ENCODE measurements at places on chromosomes 1 and 21. TPM values are rescaled to one million over a fixed set of nuclear protein-coding genes. Genes with fewer than 3 reads are reported as not detected.
A peak's percentile ranks its signal among the peaks of the same experiment; 100 is the strongest.

- DNase-seq: no peak
Measured at GRCh38 chr1:154999571-155000410, 2.8 kb upstream of the ZBTB7B start.

DNA sequence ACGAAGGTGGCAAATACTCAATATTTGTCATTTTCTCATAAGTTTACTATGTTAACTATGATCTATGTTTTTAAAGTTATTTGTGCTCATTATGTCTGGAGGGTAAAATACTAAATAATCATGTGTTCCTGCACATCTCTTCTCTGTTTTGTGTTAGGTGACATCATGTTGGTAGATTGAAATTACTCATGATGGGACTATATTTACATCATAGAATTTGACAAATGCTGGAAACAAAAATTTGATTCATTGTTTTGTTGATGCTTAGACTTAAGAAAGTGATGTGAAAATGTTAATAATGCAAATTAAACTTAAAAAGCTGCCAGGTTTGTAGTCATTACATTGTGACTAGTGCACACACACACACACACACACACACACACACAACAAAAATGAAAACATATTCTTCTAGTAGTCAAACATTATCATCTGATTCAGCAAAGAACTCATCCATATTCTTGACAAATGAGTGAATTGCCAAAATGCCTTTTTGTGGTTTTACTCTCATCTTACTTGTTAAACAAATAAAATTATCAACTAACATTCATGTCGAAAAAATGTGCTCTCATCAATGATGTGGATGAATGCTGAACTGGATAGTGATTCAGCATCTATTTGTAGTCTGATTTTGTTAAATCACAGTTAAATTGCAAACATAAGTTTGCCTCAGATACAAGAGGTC is 870.7 kb downstream of the BRINP3 start:
- DNase-seq: no peak

KLHL20 gene
- 27.1 TPM for total RNA-seq

CFAP74 gene
- total RNA-seq: not detected

GRCh38 chr1:170436928-170437327 is 95.0 kb upstream of the GORAB start:
- no peak for DNase-seq

- DNase-seq: no peak
Measured at GRCh38 chr1:208117409-208117808, 126.8 kb downstream of the PLXNA2 start.

DNA sequence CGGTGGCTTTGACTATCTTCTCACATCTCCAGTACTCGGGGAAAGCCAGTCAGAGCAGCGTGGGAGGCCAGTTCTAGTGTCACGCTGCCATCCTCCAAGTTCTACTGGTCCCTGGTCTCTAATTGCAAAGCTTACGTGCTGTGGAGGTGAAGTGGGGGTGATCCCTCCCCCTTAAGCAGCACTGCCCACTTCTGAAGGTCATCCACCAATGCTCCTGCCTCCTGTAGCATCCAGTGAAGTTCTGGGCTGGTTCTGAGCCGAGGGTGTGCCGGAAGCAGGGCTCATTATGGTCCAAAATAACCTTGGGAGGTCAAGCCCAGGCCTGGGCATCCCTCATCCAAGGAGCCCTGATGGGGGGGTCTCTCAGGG is 95.0 kb downstream of the CD58 start:
- DNase-seq: no peak

LRRC8B gene
- 0.03 TPM for total RNA-seq

CSDE1 gene
- total RNA-seq: 511 TPM

DNA sequence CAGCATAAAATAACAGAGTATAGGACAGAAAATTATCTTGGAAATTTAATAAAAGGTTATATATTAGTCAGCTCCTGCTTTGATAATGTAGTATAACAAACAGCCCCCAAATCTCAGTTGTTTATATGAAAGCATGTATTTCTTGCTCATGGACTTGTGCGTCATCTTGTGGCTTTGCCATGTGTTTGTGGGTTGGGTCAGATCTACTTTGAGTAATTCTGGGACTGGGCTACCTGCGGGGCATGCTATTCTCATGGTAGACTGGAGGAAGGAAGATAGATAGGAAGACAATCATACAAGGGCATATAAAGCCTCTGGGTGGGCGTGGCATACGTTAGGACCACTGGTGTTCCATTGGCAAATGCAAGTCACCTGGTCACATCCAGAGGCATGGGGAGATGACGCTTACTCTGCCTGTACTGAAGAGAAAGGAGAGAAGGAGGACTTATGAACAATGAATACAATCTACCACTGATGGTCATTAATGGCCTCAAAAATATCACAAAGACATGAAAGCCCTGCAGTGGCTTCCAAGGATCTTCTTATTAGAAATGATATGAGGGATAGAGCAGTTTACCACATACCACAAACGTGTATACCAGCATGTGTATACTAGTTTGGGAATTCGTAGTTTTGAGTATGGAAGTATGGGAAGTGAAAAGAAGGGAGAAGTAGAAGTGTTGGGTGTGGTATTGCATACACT is 267.0 kb downstream of the DISC1 start:
- no peak for DNase-seq

GRCh38 chr1:77057994-77058585 is 161.1 kb downstream of the PIGK start:
- no peak for DNase-seq

TAL1 gene
- total RNA-seq: not detected

- DNase-seq: no peak
Measured at GRCh38 chr1:10490286-10490970, 15.7 kb downstream of the PEX14 start.

TLR5 gene
- not detected for total RNA-seq

DNA sequence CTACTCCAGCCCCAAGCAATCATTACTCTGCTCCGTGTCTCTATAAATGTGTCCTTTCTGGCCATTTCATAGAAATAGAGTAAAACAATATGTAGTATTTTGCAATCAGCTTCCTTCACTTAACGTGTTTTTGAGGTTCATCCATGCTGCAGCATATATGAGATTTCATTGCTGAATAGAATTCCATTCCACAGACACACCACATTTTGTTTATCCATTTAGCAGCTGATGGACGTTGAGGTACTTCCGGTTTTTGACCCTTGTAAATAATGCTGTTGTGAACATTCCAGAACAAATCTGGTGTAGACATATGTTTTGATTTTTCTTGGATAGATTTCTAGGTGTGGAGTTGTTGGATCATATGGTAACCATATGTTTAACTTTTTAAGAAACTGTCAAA is 30.7 kb downstream of the ADAM30 start:
- DNase-seq: peak; percentile 16

DNA sequence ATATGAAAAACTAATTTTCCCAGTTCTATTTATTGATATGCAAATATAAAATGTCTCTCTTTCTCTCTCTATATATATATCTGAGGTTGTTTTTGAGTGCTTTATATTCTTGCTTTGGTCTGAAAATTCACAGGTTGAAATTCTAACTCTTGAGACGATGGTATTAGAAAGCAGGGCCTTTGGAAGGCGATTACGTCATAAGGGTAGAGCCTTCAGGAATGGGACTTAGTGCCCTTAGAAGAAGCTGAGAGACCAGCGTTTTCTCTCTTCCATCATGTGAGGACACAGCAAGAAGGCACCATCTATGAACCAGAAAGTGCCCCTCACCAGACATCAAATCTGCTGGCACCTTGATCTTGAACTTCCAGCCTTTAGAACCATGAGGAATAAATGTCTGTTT is 57.4 kb upstream of the PAXBP1 start:
- DNase-seq: no peak

DNA sequence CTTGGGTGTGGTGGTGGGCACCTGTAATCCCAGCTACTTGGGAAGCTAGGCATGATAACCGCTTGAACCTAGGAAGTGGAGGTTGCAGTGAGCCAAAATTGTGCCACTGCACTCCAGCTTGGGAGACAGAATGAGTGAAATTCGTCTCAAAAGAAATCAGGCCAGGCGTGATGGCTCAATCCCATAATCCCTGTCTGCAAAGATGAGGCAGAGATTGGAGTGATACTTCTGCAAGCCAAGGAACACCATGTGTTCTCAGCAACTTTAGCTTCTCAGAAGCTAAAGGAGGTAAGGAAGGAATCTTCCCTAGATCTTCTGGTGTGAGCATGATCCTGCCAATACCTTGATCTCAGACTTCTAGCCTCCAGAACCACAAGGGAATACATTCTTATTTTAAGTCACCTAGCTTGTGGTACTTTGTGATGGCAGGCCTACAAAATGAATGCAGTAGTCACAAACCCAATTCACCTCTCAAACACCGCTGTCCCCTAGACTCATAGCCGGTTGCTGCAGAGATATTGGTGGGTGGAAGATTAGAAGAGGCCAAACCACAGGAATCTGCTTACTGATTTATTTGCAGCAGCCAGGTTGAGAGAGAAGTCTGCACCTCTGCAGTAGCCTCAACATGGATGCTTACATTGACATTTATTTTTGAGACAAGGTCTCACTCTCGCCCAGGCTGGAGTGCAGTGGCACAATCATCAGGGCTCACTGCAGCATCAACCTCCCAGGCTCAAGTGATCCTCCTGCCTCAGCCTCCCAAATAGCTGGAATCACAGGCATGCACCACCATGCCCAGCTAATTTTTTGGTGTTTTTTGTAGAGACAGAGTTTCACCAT is 18.6 kb downstream of the L1TD1 start:
- no peak for DNase-seq

DNA sequence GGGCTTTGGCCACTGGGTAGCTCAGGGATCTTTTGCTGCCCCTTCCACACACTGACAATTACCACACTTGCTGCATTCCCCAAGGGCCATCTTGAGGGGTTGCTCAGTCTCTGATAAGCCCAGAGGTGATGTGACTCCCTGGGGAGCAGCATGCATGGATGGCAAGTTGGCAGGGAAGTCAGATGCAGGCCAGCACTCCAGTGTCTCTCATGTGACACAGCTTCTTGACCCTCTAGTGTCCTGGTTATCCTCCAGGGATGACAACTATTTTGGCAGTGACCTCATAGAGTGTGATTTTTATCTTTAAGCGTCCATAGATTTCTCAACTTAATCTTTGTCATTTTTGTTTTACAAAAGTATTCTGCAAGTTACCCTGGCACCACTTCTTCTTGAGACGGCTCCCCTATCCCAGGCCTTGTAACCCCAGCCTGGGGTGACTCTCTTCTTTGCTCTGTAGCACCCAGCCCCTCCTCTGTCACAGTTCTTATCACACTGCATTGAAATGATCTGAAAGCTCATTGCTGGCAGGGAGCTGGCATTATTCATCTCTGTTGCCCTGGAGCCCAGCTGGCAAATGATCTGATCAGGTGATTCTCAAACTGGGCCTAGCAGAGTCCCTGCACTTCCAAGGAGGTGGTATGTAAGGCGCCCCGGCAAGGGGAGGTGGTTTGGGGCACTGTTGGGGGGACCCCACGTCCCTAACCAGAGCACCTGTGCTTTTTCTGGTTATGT is 72.6 kb downstream of the TENT5C start:
- peak; percentile 21 for DNase-seq

GRCh38 chr1:234621657-234622335 is 11.8 kb upstream of the IRF2BP2 start:
- DNase-seq: peak; percentile 74

- DNase-seq: no peak
Measured at GRCh38 chr1:18854331-18855025, 5.0 kb downstream of the TAS1R2 start.

DNA sequence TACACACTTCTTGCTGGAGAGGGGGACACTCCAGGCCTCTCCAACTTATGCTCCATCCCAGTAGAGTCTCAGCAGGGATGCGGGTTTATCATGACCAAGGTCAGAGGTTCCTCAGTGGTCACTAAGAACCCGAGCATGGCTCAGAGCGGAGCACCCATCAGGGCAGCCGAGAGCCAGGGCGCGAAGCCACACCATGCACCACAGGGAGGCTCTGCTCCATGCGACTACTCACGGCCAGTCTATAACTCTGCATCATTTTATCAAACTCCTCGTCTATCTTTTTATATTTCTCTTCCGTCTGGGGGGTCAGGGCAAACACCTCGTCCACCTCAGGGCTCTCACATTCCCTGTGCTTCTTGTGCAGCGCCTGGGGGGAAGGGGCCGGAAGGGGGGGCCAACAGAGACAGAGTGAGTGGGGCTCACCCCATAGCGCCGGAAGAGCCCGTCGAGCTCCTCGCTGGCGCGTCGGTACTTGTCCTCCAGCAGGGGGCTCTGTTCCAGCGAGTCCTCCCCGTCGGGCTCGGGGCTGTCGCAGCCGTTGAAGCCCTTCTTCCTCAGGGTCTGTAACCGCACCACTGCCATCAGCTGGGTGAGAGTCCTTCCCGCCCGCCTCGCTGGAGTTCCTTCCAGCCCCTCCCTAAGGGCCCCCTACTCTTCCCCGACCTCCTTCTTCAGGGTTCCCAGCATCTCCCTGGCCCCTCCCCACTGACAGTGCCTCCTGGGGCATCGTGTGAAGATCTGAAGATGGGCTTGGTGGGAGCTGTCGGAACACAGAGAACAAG is 20.0 kb downstream of the MEF2D start:
- no peak for DNase-seq

DNA sequence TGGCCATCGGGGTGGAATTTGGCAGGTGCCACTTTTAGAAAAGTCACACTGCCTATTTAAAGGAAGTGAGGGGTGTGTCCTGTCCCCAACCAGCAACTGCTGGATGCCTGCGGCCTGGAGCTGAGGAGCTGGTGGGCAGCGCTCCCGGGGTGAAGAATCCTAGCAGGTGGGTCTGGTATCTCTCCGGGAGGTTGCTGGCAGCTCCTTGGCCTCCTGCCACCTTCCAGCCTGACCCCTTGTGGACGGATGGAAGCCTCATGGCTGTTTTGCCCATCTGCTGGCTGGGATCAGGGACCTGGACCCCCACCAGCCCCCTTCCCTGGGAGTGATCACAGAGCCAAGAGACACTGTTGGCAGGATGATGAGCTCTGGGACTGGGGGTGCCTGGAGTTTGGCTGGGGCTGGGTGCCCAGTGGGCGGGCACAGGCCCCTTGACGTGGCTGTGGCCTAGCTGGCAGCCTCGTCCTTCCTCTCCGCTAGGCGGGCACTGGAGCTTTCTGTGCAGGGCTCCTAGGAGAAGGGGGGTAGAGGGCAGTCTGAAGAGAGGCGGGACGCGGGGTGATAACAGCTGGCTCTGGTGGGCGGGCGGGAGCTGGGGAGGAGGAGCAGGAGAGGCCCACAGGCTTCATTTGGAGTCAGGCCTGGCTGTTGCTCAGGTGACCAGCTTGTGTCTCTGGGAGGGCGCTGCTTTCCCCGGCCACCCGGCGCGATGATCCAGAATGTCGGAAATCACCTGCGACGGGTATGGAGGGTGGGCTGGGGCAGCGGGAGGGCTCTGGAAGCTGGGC is at the start of gene ACOT11:
TSS of gene ACOT11 (plus strand) at position 628 of the 788 bp plus-strand sequence. CDS start at position 710, 82 bp downstream.
- DNase-seq: peak; percentile 9

CSMD2 gene
- 3.2 TPM for total RNA-seq

PTGFRN gene
- total RNA-seq: 0.23 TPM

DNA sequence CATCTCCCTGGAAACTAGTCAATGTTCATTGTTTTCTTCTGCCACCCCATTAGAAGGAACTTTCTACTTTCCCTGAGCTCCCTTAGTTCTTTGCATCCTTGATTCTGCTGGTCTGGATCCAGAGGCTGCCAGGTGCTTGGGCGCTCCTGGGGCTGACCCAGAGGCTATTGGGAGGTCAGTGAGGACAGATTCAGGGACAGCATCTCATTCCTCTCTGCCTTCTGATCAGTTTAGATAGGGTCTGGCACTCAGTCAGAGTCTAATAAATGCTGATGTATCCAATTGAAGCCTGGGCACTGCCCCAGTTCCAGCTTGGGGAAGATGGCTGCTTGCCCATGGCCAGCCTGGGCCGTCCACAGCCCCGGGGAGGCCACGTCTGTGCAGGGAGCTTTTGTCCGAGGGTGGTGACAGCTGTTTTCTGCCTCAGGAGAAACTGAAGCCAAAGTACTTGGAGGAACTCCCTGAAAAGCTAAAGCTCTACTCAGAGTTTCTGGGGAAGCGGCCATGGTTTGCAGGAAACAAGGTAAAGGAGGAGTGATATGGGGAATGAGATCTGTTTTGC is 2.3 kb downstream of the GSTM1 start:
- DNase-seq: no peak
